Left lung (tissue), 14 donors: ENCODE measurements at places on chromosomes 11 and 22.

DNA sequence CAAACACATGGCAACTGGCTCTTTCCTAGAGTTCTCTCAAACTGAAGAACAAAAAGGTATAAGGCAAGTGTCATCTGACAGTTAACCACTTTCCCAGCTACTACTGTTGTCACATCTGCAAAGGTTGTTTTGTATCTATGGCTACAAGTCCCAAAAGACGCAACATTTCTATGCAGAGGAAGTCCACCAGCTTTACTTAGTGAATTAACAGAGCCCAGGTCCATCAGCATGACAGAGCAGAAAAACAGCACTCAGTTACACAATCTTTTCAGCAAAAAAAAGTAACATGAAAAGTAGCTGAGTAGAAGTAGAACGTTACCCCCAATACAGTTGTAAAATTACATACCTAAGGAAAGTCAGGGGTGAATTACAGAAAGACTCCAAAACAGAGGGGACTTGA lies 12.1 kb downstream of the CPSF7 start:
- no peak for DNase-seq

DNA sequence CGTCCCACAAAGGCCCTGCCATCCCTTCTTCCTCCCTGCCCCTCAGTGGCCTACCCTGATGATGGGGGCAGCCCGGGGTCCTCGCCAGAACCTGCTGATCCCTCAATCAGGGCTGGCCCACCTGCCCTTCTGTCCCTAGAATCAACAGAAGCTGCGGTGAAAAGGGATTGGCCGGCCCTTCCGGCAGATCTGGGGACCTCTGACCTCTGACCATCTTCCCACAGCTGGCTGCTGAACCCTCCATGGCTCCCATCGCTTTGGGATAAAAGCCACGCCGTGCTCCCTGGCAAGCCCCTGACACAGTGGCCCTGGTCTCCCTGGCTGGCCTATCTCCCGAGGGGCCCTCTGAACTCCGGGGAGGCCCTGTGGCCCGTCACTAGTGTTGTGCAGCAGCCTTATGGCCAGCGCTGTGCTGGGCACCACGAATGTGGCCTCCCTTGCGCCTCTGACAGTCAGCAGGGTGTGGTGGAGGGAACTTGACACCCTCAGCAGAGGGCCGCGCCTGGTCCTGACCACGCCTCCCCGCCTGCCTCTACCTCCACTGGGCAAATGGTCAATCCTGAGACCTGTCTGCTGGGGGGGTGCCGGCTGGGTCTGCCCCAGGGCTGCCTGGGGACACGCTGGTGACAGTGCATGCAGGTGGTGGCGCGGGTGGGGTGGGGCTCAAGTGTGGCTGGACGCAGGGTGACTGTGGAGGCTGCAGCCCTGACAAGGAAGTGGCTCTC lies 58.0 kb upstream of the TTLL12 start:
- DNase-seq: no peak

DNA sequence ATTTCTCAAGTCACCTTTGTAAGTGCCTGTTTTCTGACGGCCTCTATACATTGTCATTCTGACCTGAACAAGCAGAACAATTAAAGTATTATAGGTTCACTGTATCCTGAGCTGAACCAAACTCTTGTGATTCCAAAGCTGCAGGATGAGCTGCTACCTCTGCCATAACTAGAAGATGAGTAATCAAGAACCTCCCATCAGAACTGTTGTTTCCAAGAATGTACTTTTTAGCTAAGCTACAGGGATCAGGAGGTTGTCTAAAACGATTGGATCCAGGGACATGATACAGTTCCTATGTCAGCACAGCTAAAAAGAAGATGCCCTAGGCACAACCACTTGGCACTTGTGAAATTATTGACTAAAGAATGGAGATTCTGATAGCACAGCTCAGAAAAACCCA lies 288.4 kb upstream of the CCDC90B start:
- DNase-seq: no peak

DNA sequence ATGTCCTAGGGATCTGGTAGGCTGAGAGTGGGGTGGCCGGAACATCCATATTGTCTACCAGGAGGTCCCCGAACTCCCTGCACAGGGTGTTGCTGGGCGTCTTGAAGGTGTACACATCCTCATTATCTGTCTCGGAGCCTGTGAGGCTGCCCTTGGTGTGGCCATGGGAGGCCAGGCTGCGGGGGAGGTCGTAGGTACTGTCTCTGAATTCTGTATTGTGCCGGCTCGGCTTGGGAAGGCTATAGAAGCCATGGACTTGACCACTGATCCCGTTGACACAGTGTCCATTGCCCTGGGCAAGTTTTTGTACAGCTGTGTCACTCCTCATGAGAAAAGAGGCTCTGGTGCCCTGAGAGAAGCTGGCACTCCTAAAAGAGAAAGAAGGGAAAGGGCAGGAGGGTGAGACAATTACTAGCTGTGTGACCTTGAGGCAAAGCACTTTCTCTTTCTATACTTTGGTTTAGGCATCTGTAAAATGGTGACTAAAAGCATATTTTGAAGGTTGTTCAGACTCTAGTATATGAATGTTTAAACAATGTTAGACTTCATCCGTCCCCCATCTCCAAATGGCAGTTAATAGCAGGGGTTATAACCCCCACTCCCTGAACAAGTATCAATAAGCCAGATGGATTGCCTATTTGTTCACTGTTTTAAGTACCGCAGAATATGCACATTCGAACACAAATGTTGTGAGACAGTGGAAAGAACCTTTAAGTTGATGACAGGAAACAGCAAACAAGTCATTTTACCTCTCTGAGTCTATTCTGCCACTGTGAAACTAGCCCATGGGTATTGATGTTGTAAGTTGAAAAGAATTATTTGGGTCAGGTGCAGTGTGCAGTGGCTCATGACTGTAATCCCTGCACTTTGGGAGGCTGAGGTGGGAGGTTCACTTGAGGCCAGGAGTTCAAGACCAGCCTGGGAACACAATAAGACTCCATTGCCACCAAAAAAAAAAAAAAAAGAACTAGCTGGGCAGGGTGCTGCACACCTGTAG lies 38.3 kb downstream of the USP35 start:
- no peak for DNase-seq

DNA sequence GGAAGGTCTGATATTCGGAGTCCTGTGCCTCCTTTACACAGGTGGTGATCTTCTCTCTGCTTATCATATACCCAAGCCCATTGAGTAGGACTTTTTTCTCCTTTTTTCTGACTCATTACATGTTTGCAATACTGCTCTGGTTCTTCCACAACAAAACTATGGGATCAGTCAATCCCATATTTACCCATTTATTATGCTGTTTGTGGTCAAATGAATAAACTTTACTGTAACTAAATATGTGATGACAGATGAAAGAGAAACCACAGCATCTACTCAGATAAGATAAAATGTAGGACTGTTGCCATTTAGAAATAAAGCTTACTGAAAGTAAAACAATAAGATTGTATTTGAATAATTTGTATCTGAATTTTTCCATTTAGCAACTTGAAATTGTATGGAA lies 958.7 kb upstream of the FAT3 start:
- DNase-seq: no peak

- no peak for DNase-seq
These were observed 66.8 kb downstream of the DEPDC5 start for GRCh38 chr22:31820655-31821054.

GRCh38 chr22:48445113-48445827 lies 1382.4 kb downstream of the BRD1 start:
- DNase-seq: no peak

DNA sequence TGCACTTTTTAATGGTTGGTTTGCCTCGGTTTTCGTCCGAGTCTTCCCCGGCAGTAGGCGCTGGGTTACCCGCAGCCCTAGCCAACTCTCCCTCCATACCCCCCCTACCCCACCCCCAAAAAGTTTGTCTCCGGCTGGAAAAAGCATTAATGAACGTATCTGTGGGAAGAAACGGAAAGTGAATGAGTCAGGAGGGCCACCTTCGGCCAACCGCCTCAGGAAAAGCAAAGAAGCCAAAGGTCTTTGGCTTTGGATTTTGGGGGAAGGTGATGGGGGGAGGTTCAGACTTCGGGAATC lies 508 bp upstream of the FLI1 start:
- no peak for DNase-seq
